ENCODE measurements at places on chromosomes 5 and 9.
A peak's percentile ranks its signal among the peaks of the same experiment; 100 is the strongest.

GRCh38 chr9:133645021-133645765, 9.0 kb downstream of the DBH start:
- no peak for DNase-seq

DNA sequence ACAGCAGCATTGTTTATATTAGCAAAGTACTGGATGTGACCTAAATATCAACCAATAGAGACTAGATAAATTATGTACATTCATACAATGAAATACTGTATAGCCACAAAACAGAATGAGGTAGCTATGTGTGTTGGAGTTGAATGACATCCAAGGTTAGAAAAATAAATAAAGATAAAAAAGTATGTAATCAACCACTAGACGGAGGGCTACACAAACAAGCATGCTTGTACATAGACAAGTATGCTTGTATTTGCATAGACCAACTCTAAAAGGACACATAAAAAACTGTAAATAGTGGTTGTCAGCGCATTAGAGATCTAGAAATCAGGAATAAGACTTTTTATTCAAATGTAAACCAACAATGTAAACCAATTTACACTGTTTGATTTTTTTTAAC, 3.0 kb downstream of the FEM1C start:
- DNase-seq = no peak

DNA sequence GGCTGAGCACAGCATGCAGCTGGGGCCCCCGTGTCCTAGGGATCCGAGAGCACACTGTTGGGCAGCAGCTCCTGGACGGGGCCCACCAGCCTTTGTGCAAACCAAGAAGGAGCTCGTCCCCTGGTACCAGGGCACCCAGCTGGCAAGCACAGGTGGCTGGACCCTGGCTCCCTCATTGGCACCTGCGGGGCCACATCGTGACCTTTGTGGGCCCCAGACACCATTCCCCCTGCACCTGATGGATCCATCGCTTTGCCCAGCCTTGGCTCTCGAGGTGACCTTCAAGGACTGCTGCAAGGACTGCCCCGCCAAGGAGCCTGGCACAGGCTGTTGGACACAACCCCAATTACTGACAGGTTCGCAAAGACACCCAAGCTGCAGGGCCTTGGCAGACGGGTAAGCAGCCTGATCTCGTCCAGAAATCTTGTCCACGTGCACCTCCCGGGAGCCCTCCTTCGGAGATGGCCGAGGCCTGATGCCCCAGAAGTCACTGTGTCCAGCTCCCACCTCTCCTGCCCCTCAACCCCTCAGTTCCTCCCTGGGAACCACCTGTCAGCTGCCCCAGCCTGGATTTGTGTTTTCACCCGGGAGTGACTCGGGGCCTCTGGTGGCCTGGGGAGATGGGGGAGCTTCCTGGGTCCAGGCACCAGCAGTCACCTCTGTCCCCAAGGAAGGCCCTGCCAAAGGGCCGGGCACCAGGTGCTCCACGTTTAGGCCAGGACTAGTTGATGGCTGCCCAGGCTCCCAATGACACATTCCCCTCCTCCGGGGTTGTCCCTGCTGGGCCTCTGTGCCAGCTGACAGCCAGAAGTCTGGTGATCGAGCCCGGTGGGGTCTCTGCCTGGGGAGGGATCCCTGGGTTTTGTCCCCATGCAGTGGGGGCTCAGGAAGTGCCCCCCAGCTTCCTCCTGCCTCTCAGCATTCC, 137.1 kb upstream of the PPP1R26 start:
- DNase-seq = no peak

DNA sequence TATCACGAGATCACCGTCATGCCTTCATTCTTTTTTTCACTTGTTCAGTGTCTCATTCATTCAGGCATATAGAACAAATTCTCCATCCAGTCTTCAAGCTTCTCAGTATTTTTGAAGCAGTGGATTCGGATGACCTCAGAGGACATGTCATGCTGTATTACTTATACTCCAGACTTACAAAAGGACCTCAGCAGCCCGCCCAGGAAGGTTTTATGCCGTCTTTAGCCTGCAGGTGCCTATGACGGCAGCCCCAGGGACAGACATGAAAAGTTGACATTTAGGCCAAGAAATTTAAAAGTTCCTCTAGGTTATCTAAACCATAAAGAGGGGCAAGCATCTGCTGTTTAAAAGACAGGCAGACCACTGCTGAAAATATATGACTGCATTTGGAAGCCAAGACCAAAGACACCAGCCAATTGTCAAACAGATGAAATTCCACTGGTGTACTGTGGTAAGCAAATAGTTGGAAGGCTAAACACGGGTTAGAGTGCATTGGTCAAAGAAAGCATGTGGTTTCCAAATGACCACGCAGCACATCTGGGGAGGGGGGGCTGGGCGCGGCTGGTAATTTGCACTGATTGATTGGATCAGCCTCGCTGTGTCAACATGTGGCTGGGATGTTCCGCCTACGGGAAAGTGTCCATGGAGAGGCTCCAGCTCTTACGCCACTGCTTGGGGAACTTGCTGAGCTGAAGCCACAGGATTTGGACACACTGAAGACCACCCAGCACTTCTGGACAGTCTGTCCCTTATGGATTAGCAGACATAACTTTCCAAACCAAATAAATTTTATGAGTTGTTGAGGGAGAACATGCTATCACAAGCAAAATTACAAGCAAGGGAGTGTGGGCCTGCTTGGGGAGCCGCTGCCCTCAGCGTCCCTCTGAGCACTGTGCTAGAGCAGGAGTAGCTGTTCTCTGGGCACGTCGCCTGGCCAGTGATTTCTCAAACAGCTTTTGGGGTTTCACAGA, 173.6 kb downstream of the FANCC start:
- DNase-seq = no peak

- DNase-seq = peak; percentile 8
Observed at GRCh38 chr9:76218886-76219445, 175.3 kb downstream of the RFK start.

GRCh38 chr5:87361031-87361445, 51.7 kb downstream of the CCNH start:
- DNase-seq = no peak

DNA sequence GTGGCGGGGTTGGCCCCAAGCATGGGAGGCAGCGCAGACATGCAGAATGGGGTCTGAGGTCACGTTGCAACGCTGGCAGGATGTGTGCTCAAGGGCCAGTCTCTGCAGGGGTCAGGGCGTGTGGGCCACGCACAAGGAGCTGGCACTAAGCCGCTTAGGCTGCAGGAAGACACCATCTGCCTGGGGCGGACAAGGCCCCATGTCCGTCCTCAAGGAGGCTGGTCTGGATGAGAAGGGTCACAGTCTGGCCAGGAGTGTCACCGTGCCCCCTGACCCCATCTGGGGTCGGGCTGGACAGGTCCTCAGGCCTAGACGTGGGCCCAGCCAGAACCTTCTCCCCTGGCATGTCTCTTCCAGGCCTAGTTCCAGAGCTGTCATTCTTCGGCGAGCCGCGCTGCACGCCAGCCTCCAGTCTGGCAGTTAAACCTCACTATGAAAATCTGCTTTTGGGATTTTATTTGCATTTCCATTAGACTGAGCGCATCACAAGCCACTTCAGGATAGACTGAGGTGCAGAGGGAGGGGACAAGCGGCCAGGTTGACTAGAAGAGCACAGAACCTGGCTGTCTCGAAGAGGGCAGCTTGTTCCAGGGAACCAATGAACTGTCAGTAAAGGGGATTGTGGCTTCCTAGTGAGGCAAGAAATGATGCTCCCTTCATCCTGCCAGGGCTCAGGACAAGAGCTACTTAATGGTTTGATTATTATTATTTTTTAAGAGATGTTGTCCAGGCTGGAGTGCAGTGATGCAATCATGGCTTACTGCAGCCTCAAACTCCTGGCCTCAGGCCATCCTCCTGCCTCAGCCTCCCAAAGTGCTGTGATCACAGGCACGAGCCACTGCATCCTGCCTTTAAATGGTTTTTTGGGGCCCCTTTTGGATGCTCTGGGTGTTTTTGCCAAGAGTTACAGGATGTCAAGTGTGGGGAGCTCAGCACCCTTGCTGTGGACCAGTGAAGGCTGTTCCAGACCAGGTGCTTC, 4.3 kb downstream of the BRD3OS start:
- DNase-seq = no peak

DNA sequence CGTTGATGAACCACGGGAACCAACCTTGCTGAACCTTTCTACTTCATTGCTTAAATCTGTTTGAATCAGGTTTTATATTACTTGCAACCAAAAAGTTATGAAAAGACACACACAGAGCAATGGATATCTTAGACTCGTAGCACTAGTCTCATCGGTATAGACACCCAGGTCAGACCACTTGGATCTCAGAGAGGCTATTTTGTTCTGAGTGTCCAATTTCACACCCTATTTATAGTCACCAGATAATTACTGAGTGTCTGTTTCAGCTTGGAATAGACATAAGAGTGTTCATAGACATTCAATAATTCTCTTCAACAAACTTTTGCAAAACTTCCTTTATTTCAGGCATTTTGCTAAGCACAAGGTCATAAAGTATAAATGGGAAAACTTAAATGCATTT, 145.4 kb upstream of the EGFLAM start:
- no peak for DNase-seq

GRCh38 chr5:80369521-80369920, 38.3 kb upstream of the ZFYVE16 start:
- DNase-seq = no peak

GRCh38 chr9:96080364-96080763, 204.9 kb downstream of the ERCC6L2 start:
- no peak for DNase-seq

DNA sequence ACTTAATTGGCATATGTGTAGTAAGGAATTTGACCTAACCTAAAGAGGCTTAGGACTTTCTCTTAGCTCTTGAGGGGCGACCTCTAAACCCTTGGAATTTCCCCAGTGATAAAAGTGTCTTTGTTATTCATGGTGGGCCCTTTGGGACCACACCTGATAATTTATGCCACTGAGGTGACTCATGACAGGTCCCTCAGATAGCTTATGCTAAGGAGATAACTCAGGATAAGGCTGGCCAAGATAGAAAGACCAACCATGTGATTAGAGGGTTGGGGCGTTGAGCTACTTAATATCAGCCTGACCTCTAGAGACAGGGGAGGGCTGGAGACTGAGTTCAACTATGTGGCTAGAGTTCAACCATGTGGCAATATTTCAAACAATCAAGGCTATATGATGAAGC, 218.1 kb downstream of the AP3B1 start:
- no peak for DNase-seq

- DNase-seq = no peak
Observed at GRCh38 chr9:84823421-84824271, 154.1 kb downstream of the NTRK2 start.

- DNase-seq = peak; percentile 10
Observed at GRCh38 chr9:122051351-122052321, 41.5 kb downstream of the TTLL11 start.

GRCh38 chr9:35272989-35273388, 111.2 kb downstream of the UNC13B start:
- no peak for DNase-seq

DNA sequence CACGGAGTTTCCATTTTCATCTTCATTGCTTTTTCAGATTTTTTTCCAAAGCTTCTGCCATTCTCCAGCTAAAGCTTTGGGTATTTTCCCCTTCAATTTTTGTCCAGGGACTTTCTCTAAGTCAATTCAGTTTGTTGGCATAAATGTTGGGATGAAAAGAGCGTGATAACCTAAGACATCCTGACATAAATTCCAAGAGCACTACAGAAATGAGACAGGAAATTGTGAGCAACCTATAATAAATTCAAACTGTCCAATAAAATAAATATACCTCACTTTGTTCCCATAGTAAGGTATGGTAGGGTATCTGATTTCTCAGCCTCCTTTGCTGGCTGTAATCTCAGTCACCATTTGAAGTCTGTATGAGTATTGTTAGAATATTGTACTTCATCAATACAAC, 8.4 kb downstream of the ADAMTSL1 start:
- no peak for DNase-seq

GRCh38 chr5:79032031-79032695, 37.3 kb downstream of the DMGDH start:
- no peak for DNase-seq

DNA sequence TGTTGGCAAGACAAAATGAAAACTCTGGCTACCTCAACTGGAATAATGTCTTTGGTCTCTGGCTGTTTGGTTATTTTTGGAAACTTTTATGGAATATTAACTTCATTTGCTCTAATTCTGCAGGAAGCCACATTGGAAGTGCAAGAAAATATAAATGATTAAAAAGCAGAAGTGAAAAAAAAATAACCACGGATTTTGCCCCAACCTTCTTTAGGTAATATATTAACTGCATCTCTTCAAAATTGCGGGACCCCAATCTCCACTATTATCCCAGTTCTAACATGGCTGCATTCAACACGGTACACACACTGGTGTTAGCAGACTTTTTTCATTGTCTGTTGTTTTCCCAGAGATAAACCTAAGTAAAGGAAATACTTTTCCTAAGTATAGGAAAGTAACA, 23.0 kb downstream of the GLIS3 start:
- DNase-seq = no peak

GRCh38 chr9:89223396-89223977, 44.9 kb upstream of the SHC3 start:
- DNase-seq = no peak

- no peak for DNase-seq
Observed at GRCh38 chr9:38347946-38348345, 44.6 kb upstream of the ALDH1B1 start.

DNA sequence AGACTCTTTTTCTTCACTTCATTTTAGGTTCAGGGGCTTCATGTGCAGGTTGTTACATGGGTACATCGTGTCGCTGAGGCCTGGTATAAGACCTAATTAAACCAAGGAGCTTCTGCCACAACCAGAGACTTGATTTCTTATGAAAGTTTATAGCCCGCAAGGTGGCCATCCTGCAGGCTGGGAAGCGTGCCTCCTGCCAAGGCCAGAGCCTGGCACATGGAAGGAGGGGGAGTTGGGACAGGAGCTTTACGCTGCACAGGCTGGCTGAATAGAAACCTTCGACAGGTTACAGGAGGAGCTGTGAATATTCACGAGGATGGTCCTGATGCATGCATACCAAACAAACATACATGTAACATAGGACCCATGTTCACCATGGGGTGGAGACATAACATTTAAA, 50.1 kb upstream of the SIMC1 start:
- DNase-seq = no peak

GRCh38 chr5:143147902-143148301, 255.6 kb downstream of the NR3C1 start:
- no peak for DNase-seq

DNA sequence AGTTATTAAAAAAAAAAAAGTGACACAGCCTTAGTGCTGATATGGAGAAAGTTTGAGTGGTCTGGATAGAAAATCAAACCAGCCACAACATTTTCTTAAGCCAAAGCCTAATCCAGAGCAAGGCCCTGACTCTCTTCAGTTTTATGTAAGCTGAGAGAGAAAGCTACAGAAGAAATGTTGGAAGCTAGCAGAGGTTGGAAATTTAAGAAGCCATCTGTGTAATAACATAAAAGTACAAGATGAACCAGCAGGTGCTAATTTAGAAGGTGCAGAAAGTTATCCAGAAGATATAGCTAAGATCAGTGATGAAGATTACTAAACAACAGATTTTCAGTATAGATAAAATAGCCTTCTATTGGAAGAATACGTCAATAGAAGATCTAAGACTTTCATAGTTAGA, 102.9 kb downstream of the GHR start:
- no peak for DNase-seq

- DNase-seq = no peak
Observed at GRCh38 chr5:1747079-1747802, 52.4 kb downstream of the MRPL36 start.
